ENCODE measurements at places on chromosomes 2 and 18.

- no peak for DNase-seq
Measured at GRCh38 chr2:9002637-9003365, 683 bp downstream of the MBOAT2 start.

- no peak for DNase-seq
Measured at GRCh38 chr2:218821605-218822211, 9.9 kb downstream of the PRKAG3 start.

- DNase-seq, result no peak
Measured at GRCh38 chr2:164538240-164538866, 82.9 kb downstream of the GRB14 start.

DNA sequence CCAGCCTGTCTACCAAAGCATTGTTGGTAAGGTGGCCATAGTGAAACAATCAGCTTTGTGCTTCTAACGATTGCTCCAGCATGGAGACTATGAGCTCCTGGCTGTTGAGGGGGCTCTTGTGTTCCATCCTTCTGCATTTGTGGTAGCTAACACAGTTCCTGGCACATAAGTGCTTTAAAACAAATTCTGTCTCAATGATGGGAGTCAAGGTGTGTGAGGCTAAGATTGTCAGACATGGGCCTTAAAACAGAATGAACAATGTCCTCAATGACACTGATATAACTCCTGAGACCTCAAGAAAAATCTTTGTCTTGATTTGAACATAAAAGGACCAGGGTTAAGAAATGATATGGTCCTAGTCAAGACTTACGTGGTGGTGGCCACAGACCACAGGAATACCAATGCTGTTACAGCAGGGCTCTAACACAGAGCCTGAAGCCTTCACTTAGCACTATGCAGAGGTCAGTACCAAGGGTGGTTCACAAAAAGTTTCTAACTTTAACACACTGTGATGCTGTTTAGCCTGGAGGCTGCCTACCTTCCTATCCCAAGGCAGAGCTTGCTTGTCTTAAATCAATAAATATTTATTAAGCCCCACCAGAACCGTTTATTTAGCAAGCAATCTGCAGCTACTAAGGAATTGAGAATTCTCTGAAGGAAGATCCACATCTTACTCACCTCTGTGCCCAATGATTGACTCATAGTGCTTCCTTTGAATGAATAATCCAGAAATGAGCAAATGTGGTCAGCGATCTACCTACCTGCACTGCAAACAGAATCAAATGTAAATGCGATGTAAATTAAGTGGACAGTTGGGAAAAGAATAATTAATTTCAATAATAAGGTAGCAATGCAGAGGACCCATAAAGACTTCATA lies 35.1 kb downstream of the EVA1A start:
- no peak for DNase-seq

- no peak for DNase-seq
Measured at GRCh38 chr2:134124047-134124753, 129.7 kb upstream of the MGAT5 start.

GRCh38 chr2:105390454-105390853 lies 8.4 kb downstream of the FHL2 start:
- DNase-seq, result no peak

DNA sequence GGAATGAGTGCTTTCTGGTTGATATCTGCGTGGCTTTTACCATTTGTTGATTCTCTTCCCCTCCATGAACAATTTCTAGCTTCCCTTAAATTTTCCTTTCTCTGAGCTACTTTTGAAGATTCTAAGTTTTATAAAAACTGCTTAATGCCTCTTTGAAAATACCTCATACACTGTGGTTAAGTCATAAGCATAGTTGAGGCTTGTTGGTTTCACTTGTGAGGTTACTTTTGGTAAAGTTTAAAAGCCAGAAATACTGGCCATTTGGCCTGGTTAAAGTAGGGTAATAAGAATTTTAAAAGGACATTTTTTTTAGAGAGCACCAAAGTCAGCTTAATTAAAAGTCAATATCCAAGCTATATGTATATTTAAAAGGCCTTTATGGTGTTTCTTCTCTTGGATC lies 21.3 kb upstream of the CAPN13 start:
- DNase-seq, result no peak

DNA sequence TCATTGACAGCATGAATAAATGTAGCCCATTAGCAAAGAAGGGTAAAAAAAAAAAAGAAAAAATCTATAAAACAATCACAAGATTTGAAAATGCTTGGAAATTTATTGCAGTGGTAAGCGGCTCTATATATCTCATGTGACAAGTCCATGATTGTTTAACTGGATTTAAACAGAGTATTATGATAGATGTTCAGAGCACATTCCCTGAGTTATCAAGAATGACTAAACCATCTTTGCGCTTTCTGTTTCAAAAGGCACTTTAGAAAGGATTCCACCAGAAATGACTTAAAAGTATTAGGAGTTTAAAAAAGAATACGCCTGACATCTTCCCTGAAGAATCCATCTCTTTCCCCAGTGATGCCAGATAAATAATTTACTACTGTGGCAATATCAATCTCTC lies 409.5 kb upstream of the UBE2E3 start:
- no peak for DNase-seq

DNA sequence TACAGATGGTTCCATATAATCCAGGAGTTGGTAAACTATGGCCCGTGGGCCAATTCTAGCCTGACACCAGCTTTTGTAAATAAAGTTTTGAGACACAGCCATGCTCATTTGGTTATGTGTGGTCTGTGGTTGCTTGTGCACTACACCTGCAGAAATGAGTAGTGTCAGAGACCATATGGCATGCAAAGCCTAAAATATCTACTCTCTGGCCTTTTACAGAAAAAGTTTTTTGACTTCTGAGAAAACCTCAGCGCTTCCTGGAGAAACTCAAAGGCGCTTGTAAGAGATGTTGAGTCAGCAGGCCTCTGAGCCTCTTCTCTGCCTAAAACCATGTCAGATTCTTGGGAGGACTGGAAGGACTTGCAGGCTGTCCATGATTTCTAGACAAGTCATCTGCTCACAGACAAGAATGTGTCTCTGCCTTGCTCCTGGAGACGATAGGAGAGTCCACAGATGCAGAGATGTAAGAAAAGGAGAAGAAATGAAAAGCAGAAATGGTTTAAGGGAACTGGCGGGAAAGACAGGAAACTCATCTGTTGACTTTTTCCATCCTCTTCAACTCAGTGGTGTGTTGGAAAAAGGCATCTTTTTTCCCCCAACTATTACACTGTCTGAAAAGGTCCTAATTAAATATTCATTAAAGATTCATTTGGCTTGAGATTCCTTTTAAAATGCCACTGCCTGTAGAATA lies 5.2 kb downstream of the TTC39C start:
- DNase-seq, result no peak

GRCh38 chr2:71589763-71590162 lies 136.4 kb downstream of the DYSF start:
- no peak for DNase-seq

DNA sequence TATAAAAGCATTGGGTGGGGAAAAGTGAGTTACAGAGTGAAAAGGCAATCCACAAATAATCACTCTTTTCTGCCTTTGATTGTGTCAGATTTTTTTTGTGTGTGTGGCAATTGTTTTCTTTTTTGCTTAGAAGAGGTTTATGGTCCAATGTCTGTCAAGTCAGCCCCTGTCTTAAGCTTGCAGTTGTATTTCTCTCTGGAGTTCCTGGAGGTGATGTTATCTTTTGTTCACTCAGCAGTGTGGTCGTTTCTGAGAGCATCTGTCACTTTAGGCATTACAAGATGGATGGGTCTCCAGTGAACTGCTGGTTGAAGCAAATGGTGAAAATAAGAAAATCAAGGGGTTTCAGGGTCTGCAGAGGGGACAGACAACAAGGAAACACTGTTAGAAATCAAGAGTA lies 121.3 kb downstream of the GREB1L start:
- DNase-seq, result no peak

DNA sequence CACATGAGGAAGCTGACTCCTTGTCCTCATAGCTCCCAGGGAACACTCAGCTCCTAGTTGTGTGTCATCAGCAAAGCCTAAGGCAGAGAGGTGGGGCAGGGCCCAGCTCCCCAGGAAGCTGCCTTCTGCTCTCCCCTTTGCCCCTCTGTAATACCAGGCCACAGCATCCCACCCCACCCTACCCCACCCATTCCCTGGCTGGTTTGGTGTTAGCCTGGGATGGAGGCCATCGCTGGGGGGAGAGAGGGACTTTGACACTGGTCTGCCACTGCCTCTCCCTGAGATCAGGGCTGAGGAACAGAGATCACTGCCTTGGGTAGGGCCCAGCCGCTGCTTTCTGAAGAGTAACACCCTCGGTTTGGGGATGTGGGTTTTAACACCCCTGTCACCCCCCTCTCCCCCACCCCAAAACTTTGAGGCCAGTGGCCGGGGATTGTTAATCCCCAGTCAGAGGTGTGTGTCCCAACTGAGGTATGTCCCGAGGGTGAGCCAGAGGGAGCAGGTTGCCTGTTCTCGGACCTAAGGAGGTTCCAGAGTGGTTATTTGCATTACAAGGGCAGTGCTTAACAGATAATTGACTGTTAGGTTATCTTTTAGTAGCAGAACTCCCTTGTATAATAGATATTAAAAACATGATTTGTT lies 41.4 kb downstream of the TET3 start:
- no peak for DNase-seq

- no peak for DNase-seq
Measured at GRCh38 chr2:25650256-25650655, 23.1 kb downstream of the DTNB start.

GRCh38 chr2:188050726-188051125 lies 240.9 kb upstream of the GULP1 start:
- DNase-seq, result no peak

DNA sequence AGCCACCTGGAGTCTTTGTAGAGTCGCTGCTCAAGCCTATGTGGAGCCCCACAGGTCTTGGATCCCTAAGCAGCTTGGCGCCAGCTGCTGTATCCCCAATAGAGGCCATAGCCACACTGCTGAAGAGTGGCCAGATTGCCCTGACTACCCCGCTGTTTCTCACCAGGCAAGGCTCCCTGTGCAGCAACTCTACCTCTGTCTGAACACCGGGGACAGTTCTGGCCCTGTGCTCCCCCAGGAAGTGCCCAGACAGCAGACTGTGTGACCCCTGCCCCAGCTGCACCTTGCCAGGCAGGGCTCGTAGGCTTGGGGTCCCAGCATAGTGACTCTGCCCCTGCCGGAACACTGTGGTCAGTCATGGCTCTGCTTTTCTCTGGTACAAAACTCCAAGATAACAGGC lies 53.5 kb upstream of the GALNT13 start:
- no peak for DNase-seq

DNA sequence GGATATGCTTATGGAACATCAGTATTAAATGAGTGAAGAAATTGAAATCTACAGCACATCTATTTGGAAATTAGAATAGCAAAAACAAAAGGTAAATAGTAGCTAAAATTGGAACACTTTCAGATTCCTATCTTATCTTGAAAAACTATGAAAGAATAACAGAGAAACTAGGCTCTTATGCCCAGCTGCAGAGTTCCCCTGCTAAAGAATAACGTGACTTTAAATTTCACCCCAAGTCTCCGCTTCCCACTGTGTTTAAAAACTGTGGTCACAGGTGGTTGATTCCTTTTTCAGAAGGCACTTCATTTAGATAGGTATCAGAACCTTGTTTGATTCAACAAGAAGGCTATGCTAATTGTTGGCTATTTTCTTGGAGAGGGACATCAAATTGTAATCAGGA lies 30.1 kb downstream of the ARHGAP28 start:
- DNase-seq, result no peak

GRCh38 chr2:102321941-102322719 lies 10.8 kb downstream of the IL1RL1 start:
- DNase-seq, result no peak

- DNase-seq, result no peak
Measured at GRCh38 chr2:180367815-180368214, 360.7 kb upstream of the CWC22 start.

DNA sequence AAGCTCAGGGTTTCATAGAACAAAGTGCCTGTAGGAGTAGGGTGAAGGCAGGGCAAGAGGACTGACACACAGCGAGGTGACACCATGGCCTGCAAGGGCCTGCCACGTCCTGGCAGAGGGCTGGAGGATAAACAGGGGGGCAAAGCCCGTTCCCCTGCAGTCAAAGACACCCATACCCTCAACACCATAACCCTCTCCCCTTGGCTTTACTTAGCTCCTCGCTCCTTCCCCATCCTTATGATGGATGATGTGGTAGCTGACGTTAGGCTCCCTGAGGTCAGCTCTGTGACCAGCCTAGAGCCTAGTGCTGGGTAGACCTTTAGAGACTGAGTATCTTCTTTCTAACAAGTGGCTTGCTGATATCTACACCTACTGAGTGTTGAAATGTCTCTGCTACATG lies 683.3 kb upstream of the HS6ST1 start:
- DNase-seq, result no peak

- DNase-seq, result no peak
Measured at GRCh38 chr18:22912835-22913234, 20.3 kb upstream of the RBBP8 start.

GRCh38 chr18:9066817-9067306 lies 35.6 kb upstream of the NDUFV2 start:
- no peak for DNase-seq

DNA sequence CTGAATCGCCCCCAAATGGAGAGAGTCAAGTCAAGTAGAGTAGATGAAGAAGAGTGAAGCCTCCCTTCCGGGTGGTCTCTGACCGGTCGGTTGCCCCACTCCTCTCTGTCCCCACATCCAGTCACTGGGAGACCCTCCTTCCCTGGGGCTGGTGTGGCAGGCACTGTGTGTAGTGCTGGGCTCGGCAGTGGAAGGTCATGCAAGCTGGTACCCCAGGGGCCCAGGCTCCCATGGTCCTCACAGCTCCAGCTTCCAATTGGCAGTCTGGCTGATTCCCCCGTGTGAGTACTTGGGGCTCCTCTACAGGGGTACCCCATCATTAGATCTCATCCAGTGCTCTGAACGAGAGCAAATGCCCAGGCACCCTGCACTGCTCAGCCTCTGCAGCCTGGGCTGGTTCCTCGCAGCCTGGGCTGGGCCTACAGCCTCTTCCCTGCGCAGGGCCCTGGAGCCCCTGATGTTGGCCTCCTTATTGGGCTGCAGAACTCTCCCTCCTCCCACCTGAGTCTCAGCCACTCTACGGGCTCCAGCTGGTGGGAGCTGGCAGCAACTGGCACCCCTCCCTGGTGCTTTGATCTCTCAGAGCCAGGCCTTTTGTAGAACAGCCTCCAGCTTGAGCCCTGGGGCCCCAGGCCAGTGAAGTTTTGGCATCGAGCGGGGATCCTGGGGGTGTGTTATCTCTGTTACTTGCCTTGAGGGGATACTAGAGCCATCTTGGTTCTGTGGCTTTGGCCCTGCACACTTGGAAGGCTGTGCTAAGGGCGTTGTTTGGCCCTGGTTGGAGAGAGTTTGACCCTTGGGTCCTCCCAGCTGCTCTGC lies 187.8 kb upstream of the HDAC4 start:
- no peak for DNase-seq
